Activated CD4-positive, alpha-beta T cell treated with anti-CD3 and anti-CD28 coated beads, Interleukin-2, amount 10 ng/mL, durations not matched to agents 7 days and 5 days (primary cell): ENCODE measurements at places on chromosomes 12 and 14.

GRCh38 chr12:100123316-100124095, 19.2 kb downstream of the BLTP3B start:
- DNase-seq, result no peak

DNA sequence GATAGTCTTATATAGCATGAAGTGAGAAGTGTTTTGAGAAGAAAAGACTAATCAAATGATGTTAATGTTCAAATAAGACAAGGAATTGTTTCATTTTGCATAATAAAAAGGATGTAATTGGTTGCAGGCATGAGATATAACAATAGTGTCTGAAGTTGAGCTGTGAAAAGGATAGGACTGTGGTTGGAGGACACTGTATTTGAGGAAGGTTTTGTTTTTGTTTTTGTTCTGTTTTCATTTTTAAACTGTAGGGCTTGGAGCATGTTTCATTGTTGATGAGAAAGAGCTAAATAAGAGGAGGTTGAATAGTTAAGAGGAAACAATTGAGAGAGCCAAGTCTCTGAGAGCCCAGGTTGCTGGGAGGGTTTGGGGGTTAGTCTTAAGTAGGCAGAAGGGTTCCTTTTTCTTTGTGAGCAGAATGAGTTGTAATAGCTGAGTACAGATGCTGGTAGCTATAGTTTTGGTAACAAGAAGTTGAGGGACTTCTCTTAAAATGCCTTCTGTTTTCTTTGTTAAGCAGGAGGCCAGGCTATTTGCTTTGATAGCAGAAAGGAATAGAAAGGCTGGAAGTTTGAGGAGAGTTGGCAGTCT, 58.4 kb downstream of the CCDC91 start:
- DNase-seq, result no peak

GRCh38 chr12:63994704-63995103, 150.2 kb downstream of the SRGAP1 start:
- DNase-seq, result no peak

- no peak for DNase-seq
Measured at GRCh38 chr12:73226593-73226992, 954.4 kb downstream of the TRHDE start.

DNA sequence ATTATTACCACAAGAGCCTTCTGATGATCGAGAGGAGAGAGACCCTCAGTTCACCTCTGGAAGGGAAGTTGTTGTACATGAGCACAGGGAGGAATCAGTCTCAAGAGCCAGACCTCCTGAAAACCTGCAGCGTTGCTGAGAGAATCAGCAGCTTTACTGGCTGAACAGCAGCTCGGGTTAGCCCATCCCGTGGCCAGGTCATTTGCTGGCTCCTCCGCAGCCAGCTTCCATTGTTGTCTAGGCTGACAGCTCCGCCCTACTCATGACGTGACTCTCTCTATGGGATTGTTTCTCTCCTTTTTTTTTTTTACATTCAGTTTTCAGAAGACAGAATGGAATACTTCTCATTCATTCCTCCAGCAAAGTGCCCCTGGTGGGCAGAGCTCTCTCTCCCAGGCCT, 69.9 kb downstream of the TGFB3 start:
- no peak for DNase-seq
